ENCODE measurements at places on chromosomes 4 and X.

DNA sequence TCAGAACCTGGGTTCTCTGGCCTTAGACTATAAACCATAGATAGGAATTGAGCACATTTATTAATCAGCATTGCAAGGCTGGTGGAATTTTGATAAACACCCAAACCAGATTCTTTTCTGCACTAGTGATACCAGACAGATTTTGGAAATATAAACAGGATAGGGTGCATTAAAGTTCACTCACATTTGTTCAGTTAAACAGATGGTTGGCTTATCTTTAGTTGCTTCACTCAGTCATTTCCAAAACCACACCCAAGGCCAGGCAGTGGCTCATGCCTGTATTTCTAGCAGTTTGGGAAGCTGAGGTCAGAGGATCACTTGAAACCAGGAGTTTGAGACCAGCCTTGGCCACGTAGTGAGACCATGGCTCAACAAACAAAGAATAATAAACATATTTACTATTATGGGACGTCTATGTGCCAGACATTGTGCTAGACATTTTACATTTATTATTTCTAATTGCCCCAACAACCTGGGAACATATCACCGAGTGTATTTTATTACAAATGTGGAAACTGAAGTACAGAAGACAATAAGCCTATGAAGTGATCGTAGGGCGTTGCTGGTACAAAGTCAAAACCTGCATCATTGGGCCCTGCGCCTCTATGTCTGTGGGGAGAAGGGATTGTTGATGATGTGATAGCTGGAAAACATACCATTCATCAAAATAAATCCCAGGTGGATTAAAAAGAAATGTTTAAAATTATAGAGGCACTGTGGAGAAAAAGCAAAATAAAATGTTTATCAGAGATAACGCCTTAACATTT, 15.0 kb downstream of the ADD1 start:
- no peak for DNase-seq

GRCh38 chr4:23897564-23898109, 7.8 kb upstream of the PPARGC1A start:
- DNase-seq, result no peak

DNA sequence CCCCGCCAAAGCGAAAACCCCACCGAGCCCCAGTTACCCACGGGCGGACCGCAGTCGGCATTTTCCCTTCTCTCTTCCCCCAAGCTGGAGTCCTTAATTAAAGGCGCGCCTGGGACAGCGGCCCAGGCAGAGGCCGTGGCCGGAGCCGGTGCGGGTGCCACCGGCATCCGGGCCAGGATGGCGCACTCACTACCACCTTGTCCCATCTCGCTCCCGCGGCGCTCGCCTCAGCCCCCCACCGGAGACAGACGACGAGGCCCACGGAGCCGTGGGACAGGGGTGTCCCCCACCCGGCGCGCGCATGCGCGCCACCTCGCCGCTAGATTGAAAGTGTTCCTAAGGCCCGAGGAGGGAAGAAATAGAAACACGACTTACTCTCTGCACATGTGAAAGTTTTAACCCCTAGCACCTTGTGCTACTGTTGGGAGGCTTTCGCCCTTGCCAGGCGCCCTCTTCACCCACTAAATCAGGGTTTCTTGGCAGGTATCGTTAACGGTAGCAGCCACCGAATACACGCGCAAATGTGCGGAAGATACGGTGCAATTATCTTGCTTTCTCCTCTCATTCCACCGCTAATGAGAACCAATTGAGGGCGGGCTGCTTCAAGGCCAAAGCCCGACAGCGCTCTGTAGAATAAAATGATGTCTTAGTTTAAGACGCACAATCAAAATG, 64.3 kb upstream of the CCDC160 start:
- DNase-seq, result no peak

GRCh38 chr4:79317711-79318110, 8.2 kb downstream of the NAA11 start:
- DNase-seq, result no peak

GRCh38 chr4:138996090-138996489, 19.5 kb upstream of the NOCT start:
- DNase-seq, result no peak

- no peak for DNase-seq
Observed at GRCh38 chrX:10485326-10485725, 135.1 kb downstream of the MID1 start.

DNA sequence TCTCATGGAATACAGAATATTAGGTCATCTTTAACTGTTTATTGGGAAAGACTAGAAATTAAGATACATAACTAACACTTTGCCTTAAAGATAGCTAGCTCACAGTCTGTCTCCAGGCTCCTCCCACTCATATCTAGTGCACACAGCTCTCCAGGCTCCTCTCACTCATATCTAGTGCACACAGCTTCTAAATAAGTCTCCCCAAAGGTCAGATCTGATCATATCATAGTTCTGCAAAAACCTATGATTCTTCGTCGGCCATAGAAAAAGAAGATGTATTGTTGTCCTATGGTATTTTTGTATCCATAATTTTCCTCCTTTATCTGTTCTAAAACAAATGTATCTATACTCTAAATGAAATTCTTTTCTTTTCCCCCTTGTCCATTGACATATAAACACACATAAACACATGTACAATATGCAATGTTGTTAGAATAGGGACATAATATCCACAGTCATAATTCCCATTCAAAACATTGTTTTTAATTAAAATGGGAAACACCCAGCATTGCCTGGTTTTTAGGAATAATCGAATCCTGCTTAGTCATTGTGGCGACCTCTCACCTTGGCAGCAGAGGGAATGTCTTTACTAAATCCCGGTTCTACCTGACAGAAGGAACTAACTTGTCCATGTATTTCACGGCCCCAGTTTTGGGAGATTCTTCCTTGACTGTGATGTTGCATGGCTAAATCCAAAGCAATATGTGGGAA, 1282.0 kb downstream of the PCDH7 start:
- DNase-seq, result no peak

DNA sequence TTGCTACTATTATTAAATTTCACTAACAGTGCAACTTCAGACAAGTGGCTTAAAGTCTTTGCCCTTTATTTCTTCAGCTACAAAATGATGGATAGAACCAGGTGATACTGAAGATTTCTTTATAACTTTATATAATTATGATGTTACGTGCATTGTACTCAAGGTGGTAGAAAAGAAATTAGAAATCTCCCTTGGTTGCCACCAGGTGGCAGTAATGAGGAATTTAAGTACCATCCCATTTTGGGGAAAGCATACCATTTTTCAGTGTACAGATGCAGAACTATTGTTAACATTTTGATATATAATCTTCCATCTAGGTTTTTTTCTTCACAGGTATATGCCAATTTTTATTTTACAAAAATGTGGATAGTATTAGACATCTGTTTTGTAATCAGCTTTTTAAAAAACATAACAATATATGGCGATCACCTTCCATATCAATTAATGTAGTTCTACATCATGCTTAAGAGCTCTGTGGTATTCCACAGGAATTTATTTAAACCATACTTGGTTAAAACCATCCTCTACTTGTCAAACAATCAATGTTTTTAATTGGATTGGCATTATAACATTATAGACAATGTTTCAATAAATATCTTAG, 37.7 kb upstream of the RAB33B start:
- no peak for DNase-seq

DNA sequence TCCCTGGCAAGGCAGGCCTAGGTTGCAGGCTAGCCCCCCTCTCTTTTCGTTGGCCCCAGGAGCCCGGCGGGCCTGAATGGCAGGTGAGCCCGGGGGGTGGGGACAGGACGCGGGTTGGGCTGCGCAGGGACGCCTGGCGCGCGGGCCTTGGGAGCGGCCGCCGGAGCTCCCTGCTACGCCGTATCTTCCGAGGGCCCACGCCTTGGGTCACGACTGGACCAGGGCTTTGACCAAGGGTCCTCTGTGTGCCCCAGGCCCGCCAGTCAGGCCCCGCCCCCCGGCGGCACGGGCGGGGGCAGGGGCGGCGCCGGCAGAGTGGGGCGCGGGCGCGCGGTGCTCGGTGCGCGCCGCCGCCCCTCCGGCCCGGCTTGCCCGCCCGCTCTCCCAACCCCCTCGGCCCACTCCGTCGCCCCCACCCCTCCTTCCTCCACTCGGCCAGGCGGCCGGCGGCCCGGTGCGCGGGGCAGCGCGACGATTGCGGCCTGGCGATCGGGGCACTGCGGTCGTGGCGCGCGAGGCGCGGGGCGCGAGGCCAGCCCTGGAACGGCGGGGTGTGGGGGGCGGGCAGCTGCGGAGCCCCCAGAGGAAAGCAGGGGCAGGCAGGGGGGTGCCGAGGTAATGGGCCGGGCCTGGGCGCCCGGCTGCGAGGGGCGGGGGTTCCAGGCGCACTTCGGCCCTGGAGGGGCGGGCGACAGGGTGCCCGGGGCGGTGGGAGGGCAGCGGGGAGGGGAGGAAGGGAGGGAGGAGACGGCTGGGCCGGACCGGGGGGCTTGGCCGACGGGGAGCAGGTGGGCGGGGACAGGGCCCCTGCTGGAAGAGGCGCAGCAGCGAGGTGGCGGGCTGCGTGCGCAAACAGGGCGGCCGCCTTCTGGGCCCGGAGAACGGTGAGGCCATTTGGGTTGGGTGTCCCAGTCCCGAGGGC, at the start of gene PRRG3:
Gene PRRG3, plus strand, starts transcription at position 798 of the 922 bp plus-strand sequence. CDS start 3,357 bp downstream, outside the sequence.
- DNase-seq, result peak; percentile 88

DNA sequence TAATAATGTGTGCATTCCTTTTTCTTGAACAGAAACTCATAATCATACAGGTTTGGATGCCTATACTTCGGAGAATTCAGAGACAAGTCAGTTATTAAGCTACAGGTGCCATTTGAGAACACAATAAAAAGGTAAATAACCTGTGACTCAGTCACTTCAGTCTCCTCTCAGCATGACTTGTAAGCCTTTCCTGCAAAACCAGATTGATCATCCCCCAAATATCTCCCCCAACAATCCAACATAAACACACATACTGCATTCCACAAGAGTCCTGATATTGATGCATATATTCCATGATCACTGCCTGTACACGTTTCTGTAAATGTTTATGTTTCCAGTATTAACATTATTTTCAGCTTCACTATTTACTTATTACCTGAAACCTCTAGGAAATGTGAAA, 110.8 kb downstream of the PWWP3B start:
- no peak for DNase-seq

- no peak for DNase-seq
Observed at GRCh38 chrX:129877401-129877800, 28.6 kb upstream of the UTP14A start.

DNA sequence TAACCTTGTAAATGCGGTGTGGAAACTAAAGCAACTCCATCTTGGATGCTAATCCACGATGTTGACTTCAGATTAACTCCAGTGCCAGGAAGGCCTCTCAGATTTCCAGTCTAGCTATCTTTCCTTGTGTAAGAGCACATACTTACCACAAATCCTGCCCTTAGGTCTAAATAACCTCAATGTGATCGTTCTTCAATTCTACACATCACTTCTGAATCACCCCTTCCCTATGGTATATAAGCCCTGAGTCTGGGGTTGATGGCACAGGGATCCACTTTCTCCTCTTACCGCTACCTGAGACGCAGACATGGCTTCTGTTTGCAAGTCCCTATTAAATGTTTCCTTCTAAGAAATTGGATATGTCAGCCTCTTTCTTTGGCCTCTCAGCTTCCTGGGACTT, 17.5 kb upstream of the ZNF41 start:
- DNase-seq, result no peak

GRCh38 chrX:84248226-84248625, 60.2 kb upstream of the RPS6KA6 start:
- no peak for DNase-seq

GRCh38 chr4:1347410-1347864, 429 bp downstream of the UVSSA start:
- DNase-seq, result peak; percentile 95

- DNase-seq, result no peak
Observed at GRCh38 chrX:7164174-7164573, 16.2 kb upstream of the PUDP start.

GRCh38 chr4:15665753-15666365, 10.7 kb upstream of the FBXL5 start:
- no peak for DNase-seq

- DNase-seq, result no peak
Observed at GRCh38 chrX:24890677-24891076, 125.1 kb downstream of the ARX start.

DNA sequence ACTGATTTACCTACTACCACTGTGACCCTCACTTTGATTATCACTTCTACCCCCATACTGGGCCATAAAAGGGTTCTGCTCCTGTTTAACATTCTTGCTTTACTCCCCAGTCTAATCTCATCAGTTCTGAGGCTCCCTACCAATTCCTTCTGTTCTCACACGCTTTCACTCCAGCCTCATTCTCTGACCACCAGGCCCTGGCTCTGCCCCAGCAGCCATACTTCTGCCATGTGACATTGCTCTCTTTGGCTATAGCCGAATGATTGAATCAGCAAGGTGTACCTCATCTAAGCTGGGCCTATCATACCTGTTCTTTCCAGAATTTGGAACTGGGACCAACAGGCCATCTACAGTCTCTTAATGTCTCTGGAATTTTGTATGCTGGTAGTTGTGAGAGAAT, 14.4 kb upstream of the ELF2 start:
- DNase-seq, result no peak

GRCh38 chrX:78725287-78725686, 22.2 kb upstream of the LPAR4 start:
- no peak for DNase-seq

DNA sequence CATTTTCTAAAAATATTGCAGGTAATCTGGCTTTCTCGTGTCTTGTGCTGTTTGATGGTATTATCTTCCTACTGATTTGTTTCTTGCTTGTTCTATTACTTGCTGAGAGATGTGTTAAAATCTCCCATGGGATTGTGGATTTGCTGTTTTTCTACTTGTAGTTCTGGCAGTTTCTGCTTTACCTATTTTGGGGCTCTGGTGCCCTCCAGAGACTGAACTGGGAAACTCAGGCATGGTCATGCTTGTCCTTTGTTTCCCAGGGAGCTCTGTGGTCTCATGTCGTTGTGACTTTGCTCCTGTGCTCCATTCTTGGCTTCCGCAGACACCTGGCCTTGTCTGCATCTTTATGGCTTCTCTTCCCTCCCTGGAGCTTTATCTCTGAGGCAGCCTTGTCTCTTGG, 39.5 kb downstream of the NSD2 start:
- no peak for DNase-seq

GRCh38 chr4:94831607-94832006, 73.9 kb downstream of the BMPR1B start:
- no peak for DNase-seq

- no peak for DNase-seq
Observed at GRCh38 chr4:26503427-26503826, 13.1 kb upstream of the CCKAR start.

DNA sequence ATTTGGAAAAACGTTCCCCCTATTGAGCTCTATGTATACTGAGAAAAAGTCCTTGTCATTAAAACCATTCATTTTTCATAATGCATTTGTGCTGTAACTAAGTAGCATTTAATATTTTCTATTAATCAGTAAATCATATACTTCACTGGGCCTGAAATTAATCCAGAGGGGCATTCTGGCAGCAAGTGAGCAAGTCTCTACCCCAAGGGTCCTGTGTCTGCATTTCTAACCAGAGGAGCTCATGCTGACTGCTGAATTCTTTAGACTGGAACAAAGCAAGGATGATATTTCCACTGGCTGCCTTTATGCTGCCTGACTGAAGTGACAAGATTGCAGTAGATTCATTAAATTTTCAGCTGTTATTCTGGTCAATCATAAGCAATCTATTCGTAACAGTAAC, 246.5 kb downstream of the SLITRK2 start:
- DNase-seq, result no peak
